T follicular helper cell (primary cell): ENCODE measurements at places on chromosomes 16 and 17.

GRCh38 chr17:7222972-7223292 lies 3.2 kb downstream of the ACADVL start:
- no peak for DNase-seq

DNA sequence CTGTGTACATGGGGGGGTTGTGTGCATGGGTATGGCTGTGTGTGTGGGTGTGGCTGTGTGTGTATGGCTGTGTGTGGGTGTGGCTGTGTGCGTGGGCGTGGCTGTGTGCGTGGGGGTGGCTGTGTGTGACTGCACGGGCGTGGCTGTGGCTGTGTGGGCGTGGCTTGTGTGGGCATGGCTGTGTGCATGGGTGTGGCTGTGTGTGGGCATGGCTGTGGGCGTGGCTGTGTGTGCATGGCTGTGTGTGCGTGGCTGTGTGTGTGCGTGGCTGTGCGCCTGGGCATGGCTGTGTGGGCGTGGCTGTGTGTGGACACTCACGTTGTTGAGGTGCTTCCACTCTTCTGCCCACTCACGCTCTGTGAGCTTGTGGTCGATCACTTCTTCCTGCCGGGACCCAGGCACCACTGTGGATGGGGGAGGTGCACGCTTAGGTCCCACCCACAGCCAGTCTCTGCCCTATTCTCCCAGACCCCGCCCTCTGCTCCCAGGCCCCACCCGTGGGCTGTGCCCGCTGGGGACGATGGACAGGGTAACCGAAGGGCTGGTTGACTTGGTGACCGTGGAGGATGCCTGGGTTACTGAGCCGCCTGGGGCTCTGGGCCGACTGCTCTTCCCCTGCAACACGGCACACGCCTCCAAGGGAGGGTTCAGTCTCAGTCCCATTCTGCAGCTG lies 16.0 kb upstream of the PABPN1L start:
- DNase-seq = no peak

- DNase-seq = no peak
Measured at GRCh38 chr17:61459939-61460718, 7.9 kb downstream of the TBX4 start.

- no peak for DNase-seq
Measured at GRCh38 chr16:75326333-75326732, 74.9 kb upstream of the BCAR1 start.

DNA sequence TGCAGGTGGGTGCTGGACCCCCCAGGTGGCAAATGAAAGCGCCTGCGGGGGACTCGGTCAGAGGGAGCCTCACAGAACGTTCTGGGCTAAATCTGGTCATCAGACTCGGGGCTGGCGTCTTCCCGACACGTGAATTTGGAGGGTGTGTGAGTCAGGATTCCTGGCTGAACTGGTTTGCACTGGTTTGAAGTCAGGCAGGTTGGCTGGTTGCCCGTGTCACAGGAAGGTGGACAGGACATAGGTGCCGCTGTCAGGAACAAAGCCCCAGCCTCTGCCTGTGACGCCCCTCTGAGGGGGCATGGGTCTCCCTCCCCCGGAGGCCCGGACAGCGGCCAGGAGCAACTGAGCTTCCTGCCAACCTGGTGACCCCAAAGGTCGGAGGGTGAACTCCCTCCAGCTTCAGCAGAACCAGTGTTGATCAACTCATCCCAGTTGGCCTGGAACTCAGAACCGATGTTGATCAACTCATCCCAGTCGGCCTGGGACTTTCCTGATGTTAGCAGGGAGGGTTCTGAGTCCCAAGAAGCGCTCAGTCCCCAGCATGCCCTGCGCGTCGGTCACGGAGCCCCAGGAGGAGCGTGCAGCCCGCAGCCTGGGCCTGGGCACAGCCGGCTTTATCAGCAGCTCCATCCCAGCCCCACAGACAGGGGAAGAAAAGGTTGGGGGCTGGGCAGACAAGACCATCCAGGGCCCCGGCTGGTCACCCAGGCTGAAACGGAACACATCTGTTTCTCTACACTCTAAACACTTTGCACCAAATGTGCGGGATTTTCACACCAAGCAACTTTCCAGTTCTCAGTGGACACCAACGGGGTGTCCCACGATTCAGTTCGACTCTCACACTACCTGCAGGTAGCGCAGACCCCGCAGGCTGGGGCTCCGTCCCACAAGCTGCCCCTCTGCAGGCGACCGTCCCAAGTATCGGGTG lies 14.4 kb upstream of the METRNL start:
- no peak for DNase-seq

- DNase-seq = no peak
Measured at GRCh38 chr16:471353-472198, 46.1 kb downstream of the RAB11FIP3 start.

DNA sequence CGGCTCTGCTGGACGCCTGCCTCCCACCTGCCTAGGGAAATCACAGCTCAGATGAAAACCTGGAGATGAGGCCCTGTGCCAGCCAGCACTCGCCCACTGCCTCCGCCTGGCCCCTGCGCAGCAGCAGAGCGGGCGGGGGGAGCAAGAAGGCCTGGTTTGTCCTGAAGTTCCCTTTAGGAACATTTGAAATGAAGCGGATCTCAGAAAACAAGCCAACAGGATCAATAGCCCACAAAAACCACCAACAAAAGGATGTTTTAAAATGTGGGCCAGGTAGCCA lies 48.0 kb downstream of the RBFOX3 start:
- no peak for DNase-seq
